Fibroblast of skin of back (primary cell): ENCODE measurements at places on chromosomes 6 and 20.
A peak's percentile ranks its signal among the peaks of the same experiment; 100 is the strongest.

- peak; percentile 100 for DNase-seq
Measured at GRCh38 chr6:4358414-4359107, 223.2 kb upstream of the ECI2 start.

DNA sequence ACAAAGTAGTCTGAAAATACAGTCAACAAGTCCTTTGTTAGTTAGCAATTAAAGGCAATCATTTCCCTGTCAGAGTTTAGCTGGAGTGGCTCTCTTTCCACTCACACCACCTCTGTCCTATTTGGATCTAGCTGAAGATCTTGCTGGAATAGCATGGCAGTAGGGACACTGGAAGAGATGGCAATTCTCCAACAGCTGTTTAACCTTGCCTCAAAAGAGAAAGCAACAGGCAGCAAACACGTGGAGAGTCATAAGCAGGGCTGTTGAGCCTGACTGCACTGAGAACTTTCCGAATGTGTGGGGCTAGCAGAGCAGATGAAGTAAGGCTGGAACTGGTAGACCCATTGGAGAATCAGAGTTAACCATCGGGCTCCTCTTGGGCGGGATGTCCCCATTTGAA is 38.0 kb upstream of the PRSS35 start:
- no peak for DNase-seq

DNA sequence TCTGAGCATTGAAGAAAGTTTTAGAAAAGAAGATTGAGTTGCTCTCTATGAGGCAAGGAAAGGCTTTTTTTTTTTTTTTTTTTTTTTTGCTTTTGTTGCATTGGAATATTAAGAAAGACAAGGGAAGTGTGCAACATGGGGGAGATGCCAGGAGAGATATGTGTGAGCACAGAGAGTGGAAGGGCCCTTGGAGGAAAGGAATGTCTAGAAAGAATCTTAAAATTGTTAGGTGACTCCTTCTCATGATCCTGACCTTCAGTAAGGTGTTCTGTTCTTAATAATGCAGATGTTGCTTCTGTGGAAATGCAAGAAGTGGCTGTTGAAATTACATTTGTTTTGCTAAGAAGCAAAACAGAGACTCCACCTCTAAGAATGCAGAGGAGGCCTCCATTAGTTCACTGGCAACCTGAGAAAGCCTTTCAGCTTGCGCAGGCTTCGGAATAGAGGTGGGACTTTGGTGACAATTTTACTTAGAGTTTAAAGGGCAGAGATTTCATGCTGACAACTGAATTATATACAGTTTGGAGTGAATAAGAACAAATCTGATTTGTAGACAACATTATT is 118.0 kb upstream of the ASCC3 start:
- no peak for DNase-seq

- DNase-seq: peak; percentile 32
Measured at GRCh38 chr6:158647501-158647900, 2.4 kb upstream of the SYTL3 start.

- DNase-seq: no peak
Measured at GRCh38 chr20:23436681-23437080, 2.8 kb upstream of the CSTL1 start.

DNA sequence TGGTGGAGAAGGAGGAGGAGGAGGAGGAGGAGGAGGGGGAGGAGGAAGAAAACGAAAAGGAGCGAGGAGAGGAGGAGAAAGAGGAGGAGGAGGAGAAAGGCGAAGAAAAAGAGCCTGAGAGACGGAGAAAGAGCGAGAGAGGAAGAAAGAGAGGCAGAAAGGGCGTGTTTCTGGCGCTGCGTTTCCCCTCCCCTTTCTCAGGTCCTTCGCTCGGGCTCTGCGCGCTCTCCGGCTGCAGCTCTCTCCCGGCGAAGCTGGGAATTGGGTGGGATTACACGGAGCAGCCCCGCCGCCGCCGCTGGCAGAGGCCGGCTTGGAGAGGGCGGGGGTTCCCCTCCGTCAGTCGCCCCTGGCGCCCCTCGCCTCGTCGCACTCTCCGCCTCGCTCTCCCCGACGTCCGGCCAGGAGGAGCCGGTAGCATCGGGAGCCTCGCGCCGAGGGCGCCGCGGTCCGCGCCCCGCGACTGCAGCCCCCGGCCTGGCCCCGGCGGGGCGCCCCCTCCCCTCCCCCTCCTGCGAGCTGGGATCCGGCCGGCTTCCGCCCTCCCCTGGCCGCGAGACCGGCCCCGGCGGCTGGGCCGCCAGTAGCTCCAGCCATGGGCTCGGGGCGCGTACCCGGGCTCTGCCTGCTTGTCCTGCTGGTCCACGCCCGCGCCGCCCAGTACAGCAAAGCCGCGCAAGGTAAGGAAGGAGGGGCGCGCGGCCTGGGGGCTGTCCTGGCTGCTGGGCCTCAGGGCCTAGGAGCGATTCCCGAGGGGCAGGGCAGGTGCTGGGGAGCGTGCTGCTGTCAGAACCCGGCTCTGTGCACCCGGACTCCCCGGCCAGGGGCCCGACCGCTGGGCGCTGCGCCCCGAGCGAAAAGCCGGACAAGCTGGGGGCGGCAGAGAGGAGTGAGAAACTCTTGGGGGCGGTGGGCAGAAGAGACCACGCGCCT is at the start of gene SCUBE3:
TSS of gene SCUBE3 (plus strand) at position 133 of the 933 bp plus-strand sequence. CDS start at position 596, 463 bp downstream.
- peak; percentile 70 for DNase-seq

DNA sequence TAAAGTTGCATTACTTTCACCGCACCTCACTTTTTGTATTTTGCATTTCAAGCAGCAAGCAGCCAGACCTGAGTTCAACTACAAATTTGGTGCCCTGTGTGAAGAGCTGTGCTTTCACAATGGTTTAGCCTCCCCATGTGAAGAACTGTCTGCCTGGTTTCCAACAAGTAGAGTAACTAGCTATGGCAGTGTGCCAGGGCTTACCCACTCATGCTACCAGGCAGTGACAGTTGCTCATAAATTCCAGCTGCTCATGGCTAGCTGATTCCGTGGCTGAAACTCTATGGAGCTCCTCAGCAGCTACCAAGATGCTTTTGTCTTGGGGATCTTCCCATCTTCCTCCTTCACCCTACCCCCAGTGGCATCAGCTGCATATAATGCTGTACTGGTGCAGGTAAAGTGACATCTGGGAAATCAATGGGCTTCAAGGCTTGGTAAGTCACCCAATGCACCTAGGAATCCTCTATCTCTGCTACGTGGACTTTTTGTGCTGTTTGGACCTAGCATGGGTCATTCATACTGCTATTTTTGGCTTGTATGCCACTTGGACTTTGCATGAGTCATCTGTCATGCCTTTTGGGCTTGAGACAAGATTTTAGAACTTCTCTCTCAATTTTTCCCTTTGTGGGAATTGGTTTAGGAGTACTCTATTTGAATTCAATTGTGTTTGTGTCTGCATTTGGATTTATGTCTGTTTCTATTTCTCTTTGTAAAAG is 176.5 kb upstream of the GJE1 start:
- peak; percentile 13 for DNase-seq

- DNase-seq: no peak
Measured at GRCh38 chr20:61912665-61913422, 152.8 kb downstream of the TAF4 start.

GRCh38 chr6:107716688-107717089 is 107.4 kb downstream of the SCML4 start:
- peak; percentile 48 for DNase-seq
